ENCODE measurements at places on chromosomes 4 and X.

DNA sequence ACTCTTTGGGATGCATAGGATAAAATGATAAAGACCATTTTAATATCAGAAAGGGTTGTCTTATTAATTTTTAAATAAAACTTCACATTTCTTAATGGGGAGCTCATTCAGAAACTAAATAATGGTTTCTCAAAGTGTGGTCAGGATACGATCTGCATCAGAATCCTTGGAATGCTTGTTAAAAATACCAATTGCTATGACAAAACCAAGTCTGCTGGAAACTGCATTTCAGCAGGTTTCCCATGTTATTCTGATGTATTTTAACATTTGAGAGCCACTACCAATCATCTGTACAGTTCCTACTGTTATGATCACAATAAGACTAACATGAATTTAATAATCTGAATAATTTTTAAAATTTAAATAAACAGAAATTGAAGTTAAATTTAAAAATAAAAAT lies 115.1 kb downstream of the SOWAHB start:
- DNase-seq, result no peak

DNA sequence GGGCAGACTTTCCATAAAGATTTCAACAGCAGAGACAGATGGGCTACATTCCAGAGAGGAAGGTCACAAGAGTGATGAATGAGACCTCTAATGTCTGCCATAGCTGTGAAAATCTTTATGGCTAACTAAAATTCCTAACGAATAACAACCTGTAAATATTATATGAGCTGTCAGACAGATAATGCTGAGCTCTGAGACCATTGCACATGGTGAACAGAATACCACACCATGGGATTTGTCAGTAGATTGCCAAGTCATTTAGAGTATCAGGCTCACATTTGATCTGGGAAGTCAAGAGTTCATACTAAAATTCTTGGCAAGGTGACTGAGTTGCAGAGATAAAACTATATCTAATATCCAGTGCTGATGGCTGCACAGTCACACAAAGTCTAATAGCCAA lies 259.2 kb upstream of the FTHL17 start:
- no peak for DNase-seq

- DNase-seq, result no peak
Observed at GRCh38 chr4:168885400-168885799, 124.7 kb downstream of the CBR4 start.

- DNase-seq, result no peak
Observed at GRCh38 chr4:17912011-17912410, 101.2 kb downstream of the NCAPG start.

- DNase-seq, result no peak
Observed at GRCh38 chrX:134782796-134783195, 124.5 kb upstream of the PLAC1 start.

DNA sequence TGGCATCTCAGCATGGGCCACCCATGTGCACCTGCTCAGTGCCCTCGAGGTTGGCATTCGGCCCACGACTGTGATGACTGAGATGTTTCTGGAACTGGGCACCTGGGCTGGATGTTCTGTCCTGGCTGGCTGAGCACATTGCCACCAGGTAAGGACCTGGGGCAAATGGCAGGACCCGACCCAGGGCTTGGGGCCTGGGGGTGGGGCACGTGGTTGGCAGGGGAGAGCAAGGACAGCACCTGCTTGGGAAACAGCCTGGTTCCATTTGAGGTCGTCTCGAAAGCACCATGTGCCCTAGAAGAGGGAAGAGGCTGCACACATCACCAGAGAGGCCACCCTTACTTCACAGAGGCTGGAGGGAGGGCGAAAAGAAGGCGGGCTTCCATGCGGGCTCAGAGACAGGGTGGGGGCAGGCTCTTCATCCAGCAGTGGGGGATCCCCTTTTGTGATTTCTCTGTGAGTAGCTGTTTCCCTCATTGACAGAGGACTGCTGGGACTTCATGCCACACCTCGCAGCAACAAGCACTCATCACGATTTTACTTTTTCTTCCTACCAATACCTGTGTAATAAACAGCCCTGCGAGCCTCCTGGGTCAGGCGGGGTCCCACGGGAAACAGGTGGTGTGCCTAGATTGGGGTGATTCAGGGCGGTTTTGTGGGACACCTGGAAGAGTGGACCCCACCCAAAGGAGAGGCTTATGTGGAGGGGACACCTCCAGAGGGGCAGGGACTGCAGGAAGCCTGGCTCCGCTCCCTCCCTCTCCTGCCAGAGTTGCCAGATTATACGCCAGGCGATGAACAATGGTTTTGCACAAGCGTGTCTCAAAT lies 12.0 kb downstream of the TMEM187 start:
- DNase-seq, result no peak
